ENCODE measurements at places on chromosomes 1 and 21. TPM values are rescaled to one million over a fixed set of nuclear protein-coding genes. Genes with fewer than 3 reads are reported as not detected.

GRCh38 chr1:2199042-2199810 is 4.7 kb upstream of the FAAP20 start:
- peak; percentile 84 for DNase-seq

GRCh38 chr1:103790172-103790571 is 40.5 kb downstream of the AMY1C start:
- no peak for DNase-seq

DNA sequence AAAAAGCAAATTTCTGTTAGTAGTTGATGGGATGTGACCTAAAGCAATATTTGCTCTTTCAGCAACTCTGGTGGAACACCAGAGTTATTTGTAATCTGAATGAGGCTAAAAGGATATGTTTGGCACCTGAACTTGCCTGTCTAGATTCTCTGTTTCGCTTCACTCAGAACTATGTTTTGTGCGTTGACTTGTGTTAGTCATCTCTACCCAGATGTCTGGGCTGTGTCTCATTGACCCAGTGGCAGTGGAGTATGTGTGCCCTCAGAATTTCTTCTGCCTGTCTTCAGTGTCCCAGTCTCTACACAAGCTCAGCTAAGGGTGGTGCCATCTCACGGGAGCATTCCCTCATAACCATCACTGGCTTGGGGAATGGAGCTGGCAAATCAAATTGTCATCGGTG is 13.9 kb downstream of the KCNK1 start:
- DNase-seq, result no peak

Gene TFAP2E
- total RNA-seq, result not detected

- peak; percentile 61 for DNase-seq
These were observed 954 bp downstream of the RSBN1 start for GRCh38 chr1:113811156-113811887.

Gene BGLAP
- total RNA-seq, result 1.3 TPM

DNA sequence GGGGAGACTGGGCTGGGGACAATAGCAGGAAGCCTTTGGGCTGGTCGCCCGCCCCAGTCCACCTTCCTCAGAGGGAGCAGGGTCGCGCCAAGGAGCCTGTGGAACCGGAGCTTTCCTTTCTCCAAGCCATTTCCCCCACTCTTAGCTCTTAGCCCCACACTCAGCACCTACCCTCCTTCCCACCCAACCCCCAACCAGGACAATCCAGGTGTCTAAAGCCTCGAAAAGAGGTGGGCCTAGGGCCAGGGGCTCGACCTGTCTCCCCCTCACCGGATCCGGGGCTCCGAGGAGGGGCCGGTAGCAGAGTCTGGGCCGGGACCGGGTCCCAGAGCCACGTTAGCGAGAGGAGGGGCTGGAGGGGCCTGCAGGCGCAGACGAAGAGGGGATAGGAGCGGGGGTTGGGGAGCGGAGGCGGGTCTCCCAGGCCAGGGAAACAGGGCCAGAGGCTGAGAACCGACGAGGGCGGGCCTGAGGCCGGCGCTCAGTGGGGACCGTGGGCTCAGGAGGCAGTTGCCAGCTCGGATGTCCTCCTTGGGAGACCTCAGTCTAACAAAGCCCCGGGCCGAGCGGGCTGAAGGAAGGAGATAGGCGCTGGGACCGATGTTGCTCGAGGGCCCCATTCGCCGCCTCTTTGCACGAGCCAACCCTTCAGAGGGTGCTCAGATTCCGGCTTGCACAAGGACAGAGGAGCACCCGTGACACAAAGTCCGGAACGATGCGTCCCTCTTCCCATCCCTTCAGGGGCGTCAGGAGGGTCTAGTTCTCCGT is 943 bp downstream of the SEMA6C start:
- DNase-seq, result peak; percentile 32

DNA sequence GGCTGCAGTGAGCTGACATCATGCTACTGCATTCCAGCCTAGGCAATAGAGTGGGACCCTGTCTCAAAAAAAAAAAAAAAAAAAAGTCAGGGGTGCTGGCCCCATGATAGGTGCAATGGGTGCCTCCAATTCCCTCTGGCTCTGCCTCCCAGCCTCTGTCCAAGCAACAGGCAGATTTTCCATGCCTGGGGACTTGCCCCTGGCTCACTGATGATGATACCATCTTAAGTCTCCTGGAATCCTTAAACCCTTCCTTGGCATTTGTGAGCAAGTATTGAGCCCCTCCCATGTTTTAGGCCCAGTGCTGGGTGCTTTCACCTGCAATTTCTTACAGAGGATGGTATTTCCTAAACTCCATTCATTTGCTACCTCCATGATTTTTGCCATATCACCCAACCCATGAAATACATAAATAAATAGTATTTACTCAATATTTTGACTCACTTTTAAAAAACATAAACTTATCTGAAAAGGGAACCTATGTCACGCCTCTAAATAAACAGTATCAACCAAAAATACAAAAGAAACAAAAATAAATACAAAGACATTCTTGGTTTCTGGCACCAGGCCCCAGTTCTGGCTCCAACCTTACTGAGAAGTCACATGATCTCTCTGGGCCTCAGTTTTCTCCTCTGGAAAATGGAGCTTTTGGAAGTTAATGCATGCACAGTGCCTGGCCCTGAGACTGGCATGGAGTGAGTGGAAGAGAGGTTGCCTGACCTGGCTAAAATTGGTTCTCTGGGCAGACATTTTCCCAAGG is 1.5 kb upstream of the ALPL start:
- no peak for DNase-seq

- DNase-seq, result no peak
These were observed 36.2 kb upstream of the ZNF362 start for GRCh38 chr1:33219886-33220661.

- DNase-seq, result no peak
These were observed 152.8 kb downstream of the DISP1 start for GRCh38 chr1:222967466-222968240.

DNA sequence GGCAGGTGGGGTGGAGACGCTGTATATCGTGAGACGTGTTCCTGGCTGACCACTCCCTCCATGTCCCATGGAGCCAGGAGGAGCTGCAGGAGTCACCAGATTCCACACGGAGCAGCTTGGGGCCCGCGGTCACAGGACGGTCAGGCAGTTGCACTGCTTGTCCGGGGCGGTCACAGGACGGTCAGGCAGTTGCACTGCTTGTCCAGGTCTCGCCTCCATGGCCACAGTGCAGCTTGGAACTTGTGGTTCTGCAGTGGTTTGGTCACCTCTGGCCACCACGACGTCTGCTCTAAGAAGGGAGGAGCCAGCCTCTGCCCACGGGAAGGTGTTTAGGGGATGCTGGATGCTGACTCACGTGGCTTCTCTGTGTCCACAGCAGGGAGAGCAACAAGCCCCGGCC is 33.0 kb downstream of the SLX9 start:
- DNase-seq, result peak; percentile 62

GRCh38 chr1:39131940-39132339 is 72.6 kb upstream of the MACF1 start:
- DNase-seq, result no peak

GRCh38 chr1:61581251-61581650 is 143.7 kb downstream of the TM2D1 start:
- DNase-seq, result no peak

Gene S100A8
- total RNA-seq, result 35.6 TPM

DNA sequence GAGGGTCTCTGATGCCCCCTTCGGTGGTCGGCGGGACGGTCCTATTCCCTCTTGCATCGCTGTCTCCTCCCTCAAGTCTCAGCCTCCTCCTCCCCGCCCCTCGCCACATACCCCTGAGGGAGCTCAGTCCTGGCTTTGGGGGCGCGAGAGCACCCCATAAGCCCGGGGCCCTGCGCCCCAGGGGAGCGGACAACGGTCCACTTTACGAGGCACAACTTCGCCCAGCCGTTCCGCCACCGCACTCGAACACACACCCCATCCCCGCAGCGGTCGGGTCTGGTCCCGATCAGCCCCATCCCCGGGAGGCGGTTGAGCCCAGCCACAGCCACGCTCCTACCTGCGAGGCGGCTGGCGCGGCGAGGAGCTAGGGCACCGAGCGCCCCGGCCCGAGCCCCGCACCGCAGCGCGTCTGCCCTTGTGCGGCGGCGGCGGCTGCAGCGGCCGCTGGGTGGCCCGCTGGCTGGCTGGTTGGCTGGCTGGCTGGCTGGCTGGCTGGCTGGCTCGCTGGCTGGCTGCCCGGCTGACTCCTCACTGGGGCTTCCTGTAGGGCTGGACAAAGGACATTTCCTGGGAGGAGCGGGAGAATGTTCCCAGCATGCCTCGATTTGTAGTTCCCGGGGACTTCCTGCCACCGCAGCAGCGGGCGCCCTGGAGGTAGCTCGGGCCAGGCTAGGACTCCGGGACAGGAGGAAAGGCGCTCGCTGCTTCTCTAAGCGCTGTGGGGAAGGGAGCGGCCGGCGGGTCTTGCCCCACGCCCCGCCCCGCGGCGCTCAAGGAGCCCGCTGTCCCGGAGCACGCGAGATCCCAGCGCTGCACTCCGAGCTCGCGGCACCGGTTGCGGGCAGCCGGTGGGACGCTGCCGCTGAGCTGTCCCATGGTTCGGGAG is at the start of gene ZNF697:
ZNF697 (minus strand) TSS at position 533 of the 886 bp plus-strand sequence. CDS start 22,166 bp downstream, outside the sequence.
- peak; percentile 98 for DNase-seq

Gene HJV
- total RNA-seq, result not detected

Gene KIF21B
- total RNA-seq, result 1.1 TPM

Gene KMO
- 0.39 TPM for total RNA-seq

DNA sequence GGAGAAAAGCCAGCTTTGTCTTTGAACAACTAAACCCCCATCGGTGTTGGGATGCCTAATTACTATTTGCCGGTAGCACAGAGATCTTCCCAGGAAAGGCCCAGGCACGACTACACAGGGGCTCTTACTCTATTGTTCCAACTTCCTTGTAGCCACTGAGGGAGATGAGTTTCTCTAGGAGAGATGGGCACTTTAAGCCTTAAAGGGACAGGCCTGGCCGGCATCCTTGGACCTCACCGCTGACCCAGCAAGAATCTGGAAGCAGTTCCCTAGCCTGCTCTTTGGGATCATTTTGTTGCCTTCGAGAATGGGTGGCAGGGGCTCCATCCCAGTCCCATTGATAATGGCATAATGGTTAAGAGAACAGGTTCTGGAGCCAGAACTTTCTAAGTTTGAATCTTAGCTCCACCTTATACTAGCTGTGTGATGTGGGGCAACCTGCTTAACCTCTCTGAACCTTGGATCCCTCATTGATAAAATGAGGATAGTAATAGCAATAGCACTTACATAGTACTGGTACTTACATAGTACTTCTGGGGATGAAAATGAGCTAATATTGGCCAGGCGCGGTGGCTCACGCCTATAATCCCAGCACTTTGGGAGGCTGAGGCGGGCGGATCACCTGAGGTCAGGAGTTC is 239.1 kb upstream of the TMEM51 start:
- DNase-seq, result no peak

DNA sequence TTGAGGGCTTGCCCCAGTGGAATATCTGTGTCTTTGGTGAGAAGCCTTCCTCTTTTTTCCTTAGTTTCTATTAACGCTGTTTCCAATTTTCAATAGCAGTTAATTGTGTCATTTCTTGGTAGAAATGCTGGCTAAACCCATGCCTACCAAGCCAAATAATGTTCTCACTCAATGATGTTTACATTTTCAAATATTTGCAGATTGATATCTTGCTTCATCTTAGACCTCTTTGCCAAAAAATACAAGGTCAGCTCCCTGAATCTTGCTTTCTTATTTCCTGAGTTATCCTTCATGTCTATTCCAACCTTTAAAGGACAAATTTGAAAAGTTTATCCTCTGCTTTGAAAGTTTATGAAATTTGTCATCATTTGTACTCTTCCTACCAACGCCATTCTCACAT is 5.1 kb downstream of the KCNJ15 start:
- no peak for DNase-seq

Gene TBX19
- total RNA-seq, result 1.7 TPM

GRCh38 chr1:237111807-237112206 is 69.8 kb downstream of the RYR2 start:
- DNase-seq, result no peak

DNA sequence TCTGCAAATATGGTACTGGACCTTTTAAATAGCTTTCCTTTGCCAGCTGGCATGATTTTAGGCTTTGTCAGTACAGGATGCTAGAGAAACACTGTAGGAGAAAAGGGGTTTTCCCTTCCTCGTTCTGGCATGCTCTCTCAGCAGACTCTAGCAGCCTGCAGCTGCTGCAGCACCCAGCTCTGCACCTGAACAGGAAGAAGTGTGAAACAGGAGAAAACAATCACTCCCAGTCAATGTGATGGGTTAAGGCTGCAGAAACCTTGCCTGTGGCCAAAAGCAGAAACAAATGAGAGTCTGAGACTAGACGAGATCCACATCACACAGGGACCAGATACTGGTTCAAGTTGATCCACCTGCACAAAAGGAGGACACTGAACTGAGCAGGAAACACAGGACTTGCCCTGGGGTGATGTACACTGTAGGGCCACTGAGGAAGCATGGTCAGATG is 21.2 kb downstream of the OVGP1 start:
- peak; percentile 54 for DNase-seq

Gene ST6GALNAC5
- not detected for total RNA-seq

Gene CYP4Z1
- total RNA-seq, result 1.2 TPM

Gene TLR5
- total RNA-seq, result 7.4 TPM

- no peak for DNase-seq
These were observed 616.0 kb upstream of the NR5A2 start for GRCh38 chr1:199411506-199411905.

GRCh38 chr1:20921285-20921684 is 134.2 kb upstream of the HP1BP3 start:
- no peak for DNase-seq

Measured in thyroid gland (tissue), 4 donors.